ENCODE measurements at places on chromosomes 7 and 10. TPM values are rescaled to one million over a fixed set of nuclear protein-coding genes. Genes with fewer than 3 reads are reported as not detected.

TCF7L2 gene
- total RNA-seq = 1.9 TPM

TWNK gene
- 12.5 TPM for total RNA-seq

ETV1 gene
- total RNA-seq = 8.1 TPM

SLC26A5 gene
- total RNA-seq = not detected

ENO4 gene
- 0.07 TPM for total RNA-seq

IFIT1B gene
- not detected for total RNA-seq

CCDC3 gene
- total RNA-seq = 0.66 TPM

ARL4A gene
- 44.6 TPM for total RNA-seq

CHAT gene
- total RNA-seq = not detected

CUL1 gene
- total RNA-seq = 58.8 TPM

ANKRD22 gene
- not detected for total RNA-seq

C7orf33 gene
- total RNA-seq = not detected

PNLIPRP1 gene
- not detected for total RNA-seq

AGAP6 gene
- 2.4 TPM for total RNA-seq

CFAP70 gene
- 0.28 TPM for total RNA-seq

SRGN gene
- 1,720 TPM for total RNA-seq

CDC14C gene
- total RNA-seq = not detected

HYCC1 gene
- 106 TPM for total RNA-seq

Measured in pulmonary artery endothelial cell (primary cell).